ENCODE measurements at places on chromosomes 13 and 19. TPM values are rescaled to one million over a fixed set of nuclear protein-coding genes. Genes with fewer than 3 reads are reported as not detected.

GRCh38 chr19:4754248-4754647, 30.6 kb upstream of the DPP9 start:
- no peak for DNase-seq

DNA sequence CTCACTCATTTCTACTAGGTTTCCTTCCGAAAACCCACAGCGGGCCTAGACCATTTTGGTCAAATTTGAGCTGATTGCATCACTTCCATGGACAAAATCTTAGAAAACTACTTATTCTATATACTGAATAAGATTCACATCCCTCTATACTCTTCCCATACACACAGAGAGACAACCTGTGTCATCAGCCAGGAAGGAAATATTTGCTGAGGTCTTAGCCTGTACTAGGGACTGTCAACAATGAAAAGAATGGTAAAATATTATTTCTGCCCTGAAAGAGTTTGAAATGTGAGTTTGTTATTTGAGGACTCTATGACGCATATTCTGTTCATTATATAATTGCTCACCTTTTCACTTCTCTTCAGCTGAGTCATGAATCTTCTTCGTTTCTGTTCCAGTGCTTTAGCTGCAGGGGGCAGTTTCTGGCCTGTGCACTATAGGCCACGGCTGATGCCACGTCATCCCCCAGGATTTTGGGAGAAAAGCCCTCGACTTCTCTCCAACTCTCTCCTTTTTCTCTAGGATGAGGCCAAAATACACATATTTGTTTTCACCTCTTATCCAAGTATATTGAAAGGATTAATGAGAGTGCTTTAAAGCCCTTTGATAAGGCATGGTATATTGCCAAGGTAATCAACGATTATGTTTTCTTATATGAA, 47.7 kb downstream of the GSX1 start:
- DNase-seq = no peak

GRCh38 chr19:51415187-51415586, 2.3 kb downstream of the SIGLEC10 start:
- DNase-seq = no peak

- DNase-seq = no peak
Measured at GRCh38 chr13:25608181-25608580, 236.4 kb downstream of the ATP8A2 start.

Gene HTR2A
- polyA plus RNA-seq = 0.52 TPM

DNA sequence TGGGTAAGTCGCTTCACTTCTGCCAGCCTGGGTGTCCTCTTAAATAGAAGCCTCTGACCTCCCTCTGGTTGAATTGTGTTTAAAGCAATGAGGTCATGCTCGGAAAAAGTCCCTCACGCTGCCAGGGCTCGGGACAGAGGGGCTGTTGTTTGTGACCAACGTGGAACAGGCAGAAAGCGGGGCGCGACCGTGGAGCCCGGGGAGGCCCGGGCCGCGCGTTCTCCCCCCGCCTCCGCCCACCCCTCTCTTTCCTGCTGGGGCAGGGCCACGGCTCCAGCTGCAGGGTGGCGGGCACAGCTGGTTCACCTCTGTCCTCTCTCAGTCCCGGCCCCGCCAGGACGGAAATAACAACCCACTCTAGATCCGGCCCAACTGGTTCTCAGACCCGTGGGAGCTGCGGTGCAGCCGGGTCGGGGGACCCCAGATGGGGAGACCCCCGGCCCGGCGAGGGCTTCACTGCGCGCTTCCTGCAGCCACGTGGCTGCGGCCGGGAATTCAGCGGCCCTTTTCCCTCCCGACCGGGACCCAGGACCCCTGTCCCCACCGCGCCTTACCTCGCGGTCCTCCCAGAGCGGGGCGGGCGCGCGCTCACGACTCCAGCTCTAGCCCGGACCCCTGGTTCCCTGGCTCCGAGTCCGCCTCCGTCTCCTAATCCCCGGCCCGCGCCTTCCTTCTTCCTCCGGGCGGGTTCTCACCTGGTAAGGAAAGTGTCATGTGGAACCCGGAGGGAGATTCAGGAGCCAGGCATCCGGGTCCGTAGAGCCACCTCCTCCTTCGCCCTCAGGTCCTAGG, 1.9 kb downstream of the CDC42EP5 start:
- DNase-seq = peak; percentile 78

- DNase-seq = no peak
Measured at GRCh38 chr19:23774106-23774505, 15.4 kb upstream of the ZNF681 start.

DNA sequence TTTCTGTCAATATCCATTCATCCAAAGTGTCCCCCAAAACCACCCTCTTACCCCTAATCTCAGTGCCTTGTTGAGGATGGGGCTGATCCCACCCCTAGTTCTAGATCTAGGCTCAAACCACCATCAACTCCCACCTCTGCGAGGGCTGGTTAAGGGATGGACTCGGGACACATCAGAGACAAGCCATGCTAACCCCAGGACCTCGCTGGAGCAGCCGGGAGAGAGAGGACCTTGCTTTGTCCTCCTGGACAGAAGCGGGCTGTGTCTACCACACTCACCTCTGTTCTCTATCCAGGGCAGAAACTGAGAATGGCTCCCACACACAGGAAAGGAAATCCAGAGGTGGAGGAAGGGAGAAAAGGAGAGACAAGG, 90.8 kb upstream of the UQCRFS1 start:
- DNase-seq = no peak

DNA sequence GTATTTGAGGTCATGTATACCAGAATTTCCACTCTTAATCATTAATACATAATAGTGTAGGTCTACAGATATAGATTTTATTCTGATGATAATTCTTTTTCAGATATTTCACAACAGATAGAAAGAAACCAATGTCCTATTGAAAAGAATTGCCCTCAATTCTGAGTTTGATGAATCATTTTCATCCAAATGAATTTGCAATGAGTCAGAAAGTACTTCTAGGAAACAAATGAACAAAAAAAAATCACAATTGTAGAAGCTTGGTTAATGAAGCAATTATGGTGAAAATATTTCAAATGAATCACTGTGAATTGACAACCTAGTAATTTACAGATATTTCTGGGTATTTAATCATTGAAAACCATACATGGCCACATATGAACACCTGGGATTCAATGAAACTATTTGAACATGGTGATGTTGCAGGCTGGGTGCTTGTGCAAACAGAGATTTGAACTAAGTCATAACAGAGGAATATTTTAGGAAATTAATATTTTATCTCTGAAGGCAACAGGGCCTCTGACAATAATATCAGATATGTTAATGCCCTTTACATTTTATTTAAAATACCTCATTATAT, 360.9 kb downstream of the SLITRK5 start:
- no peak for DNase-seq

DNA sequence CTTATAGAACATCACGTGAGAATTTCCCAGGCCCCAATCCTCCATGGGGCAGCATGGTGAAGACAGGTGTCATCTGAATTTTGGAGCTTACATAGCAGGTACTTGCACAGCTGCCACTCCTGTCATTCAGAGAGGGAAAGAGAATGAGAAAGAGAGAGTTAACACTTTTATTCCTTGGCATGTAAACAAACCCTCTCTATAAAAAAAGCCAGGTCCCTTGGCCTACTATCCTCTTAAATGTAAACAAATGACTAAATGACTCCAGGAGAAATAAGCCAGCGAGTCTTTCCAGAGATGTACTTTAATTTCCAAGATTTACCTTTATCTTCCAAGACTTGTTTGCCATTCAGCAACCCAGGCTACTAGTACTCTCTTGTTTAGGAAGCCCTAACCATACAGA, 195.3 kb upstream of the HTR2A start:
- DNase-seq = no peak

DNA sequence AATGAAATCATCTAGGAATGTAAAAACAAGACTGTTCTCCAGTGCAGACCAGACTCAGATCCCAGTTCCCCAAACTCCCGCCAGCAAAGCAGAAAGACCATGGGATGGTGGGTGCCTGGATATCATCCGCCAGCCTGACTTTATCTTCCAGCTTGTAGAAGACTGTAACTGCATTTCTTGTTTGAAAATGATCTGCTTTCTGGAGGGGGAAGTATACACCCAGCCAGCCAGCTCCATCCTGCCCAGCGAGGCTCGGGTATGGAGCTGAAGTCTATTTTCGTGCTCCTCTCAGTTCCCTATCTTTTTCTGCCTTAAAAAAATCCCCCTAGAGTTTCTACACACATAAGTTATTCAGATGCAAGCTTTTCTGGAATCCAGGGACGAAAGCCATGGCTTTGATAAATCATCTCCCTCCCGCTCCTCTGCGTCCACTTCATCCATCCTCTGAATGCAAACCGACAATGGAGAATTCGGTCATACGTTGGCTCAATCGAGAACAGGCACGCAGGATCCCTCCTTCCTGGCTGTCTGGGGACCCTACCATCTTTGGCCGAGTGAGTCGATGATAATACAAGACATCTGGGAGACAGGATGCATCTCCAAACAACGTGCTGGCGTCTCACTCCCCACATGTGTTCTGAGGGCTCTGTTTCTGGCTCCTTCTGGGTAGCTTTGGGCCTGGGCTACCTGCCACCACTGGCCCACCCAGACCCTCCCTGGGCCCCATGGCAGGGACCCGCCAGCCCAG, 31.2 kb downstream of the CEBPG start:
- peak; percentile 77 for DNase-seq

GRCh38 chr13:89900104-89900765, 1447.3 kb upstream of the MIR17HG start:
- no peak for DNase-seq

DNA sequence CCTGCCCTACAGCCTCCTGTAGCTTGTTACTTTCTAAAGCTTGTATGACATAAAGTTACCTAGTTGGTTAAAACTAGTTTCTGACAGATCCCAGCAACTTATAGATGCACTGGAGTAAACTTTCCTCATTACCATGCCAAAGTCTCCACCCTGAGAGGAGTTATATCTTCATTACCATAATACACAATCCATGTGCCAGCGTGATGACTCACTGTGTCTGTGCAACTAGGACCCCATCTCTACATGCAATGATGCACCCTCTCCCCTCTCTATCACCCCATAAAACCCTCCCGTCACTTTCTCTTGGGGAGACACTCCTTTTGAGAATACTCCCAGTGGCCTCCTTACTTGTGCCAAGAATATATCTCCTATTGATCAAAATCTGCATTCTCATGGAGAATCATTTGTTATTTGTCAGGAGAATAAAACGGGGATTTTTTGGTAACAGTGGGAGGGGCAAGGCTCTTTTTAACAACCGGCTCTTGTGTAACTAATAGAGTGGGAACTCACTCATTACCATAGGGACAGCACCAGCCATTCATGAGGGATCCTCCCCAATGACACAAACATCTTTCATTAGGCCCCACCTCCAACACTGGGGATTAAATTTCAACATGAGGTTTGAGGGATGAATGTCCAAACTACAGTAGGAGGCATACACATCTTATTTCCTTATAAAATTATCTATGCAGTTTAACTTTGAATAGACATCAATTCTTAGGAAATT, 235.1 kb upstream of the ATXN8OS start:
- no peak for DNase-seq

DNA sequence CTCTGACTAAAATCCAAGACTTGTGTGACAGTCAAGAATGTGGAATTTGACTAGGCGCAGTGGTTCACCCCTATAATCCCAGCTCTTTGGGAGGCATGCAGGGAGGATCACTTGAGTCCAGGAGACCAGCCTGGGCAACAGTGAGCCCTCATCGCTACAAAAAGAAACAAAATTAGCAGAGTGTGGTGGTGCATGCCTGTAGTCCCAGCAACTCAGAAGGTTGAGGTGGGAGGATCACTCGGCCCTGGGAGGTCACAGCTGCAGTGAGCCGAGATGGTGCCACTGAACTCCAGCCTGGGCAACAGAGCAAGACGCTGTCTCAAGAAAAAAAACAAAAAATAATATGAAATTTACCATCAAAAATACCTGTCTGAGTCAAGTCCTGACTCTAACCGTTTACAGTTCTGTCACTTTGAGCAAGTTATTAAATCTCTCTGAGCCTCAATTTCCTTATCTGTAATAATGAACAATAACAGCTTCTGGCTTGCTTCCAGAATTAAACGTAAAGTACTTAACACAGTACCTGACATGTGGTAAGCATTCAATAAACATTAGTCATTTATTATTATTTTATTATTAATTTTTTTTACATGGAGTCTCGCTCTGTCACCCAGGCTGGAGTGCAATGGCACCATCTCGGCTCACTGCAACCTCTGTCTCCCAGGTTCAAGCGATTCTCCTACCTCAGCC, 204.6 kb upstream of the TSC22D1 start:
- no peak for DNase-seq

GRCh38 chr19:14138576-14139265, 2.3 kb upstream of the ASF1B start:
- DNase-seq = no peak

GRCh38 chr19:15436012-15436825, 13.5 kb downstream of the WIZ start:
- DNase-seq = no peak

DNA sequence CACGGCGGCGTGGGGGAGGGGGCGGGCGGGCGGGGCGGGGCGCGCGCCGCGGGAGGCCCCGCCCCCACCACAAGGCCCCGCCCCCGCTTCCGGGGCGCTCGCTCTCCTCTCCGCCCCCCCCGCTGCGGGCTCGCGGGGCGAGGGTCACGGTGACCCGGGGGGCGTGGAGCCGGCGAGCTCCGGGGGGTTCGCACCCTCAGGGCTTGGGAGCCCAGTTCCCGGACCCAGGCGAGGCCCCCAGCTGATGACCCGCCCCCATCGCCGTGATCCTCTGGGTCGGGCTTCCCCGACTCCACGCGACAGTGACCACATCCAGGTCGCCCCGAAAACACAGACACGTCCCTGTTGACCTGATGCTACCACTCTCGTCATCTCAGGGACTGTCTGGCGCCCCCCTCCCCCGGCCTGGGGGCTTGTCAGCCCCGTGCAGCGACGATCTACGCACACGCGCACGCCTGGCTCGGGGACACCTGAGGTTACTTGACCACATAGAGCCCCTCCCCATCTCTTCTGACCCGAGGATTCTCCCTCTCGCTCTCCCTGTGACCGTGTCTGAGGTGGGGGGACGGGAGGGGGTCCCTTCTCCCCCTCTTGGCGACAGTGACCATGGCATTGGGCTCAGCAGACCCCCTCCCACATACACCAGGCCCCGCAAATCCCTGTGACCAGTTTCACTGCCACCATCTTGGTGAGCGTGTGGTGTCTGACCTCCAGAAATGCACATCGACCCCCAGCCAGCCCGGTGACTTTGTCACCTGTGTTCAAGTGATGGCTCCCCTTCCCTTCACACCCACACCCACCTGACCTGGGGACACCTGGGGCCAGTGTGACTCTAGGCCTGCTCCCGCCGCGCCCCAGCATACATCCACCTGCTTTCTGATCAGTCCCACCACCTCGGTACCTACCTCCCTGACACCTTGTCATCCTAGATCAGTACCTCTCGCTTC, 670 bp downstream of the MAP2K7 start:
- DNase-seq = peak; percentile 82

Gene POLR1D
- polyA plus RNA-seq = 134 TPM

- no peak for DNase-seq
Measured at GRCh38 chr19:47093841-47094240, 19.7 kb downstream of the ZC3H4 start.

DNA sequence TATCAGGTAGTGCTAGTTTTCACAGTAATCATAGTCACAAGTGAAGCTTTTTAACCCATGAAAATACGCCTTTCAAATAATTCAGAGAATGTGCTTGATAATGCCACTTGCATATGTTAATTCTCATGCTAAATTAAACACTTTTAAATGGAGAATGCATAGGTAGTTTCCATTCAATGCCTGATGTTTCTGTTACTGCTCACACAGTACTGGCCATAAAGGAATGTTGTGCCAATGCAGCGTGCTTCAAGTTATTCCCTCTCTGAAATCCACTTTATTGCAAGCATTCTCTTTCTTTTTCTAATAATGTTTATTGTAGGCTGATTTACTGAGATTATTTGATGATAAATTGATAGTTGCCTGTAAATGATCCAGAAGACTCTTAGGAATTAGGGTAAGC, 513.0 kb upstream of the KLF12 start:
- DNase-seq = no peak

Gene GPX4
- polyA plus RNA-seq = 311 TPM
